ENCODE measurements at places on chromosomes 6 and 20.
A peak's percentile ranks its signal among the peaks of the same experiment; 100 is the strongest.

DNA sequence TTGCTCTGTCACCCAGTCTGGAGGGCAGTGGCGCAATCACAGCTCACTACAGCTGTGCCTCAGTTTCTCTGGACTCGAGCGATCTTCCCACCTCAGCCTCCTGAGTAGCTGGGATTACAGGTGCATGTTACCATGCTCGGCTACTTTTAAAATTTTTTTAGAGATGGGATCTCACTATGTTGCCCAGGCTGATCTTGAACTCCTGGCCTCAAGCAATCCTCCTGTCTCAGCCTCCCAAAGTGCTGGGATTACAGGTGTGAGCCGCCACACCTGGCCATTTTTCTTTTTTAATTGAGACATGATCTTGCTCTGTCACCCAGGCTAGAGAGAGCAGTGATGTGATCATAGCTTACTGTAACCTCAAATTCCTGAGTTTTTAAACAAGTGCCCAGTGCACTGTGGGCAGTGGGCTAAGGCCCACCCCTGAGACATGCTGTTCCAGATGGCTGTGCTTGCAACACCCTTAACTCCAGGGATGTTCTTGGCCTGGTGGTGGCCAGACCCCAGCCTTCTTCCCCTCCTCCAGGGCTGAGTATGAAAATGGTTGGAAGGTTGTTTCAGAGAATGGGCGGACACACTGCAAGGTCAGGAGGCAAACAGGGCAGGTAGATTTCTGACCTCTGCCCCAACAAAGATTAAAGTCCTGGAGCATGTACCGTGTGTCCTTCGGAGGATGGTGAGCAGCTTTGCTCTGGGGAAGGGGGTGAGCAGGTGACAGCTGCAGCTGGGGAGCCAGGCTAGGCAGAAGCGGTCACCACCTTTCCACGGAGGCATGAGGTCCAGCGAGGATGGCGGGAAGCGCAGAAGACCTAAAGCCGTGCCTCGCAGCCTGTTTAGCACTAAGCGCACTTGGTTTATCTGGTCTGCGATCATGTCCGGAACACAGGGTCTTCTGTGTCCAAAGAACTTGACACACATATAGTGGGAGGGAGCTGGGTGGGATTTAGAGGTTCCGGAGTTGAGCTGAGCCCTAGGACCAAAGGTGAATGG is 1.4 kb upstream of the FAM83C start:
- DNase-seq, result no peak

GRCh38 chr6:149895833-149896271 is 2.1 kb downstream of the RAET1E start:
- no peak for DNase-seq

GRCh38 chr6:139378882-139379341 is 4.5 kb upstream of the CITED2 start:
- no peak for DNase-seq

- no peak for DNase-seq
Measured at GRCh38 chr6:137700751-137701477, 166.1 kb upstream of the TNFAIP3 start.

GRCh38 chr20:33630507-33630906 is 31.6 kb upstream of the C20orf144 start:
- peak; percentile 48 for DNase-seq

DNA sequence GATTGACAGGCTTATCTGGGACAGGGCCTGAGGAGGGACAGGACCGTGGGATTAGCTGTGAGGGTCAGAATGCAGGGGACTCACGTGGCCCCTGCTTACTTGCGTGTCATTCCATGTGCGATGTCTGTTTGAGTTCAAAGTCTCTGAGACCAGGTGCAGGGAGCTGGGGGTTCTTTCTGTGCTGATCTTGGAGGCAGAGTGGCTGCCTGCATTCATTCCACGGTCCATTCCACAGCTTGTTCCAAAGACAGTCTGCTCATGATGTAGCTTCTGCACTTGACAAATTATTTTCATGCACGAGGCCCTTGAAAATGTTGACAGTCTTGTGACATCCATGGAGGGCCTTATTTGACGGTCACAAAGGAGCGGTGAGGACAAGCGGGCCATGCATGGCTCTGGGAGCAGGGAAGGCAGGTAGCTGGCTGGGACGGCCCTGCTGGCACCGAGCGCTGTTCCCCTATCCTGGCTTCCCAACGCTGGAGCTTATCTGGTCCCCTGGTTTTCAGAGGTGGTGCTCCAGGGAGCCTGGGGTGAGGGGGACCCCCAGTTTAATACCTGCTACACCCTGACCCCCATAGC is 156.3 kb upstream of the RNF24 start:
- DNase-seq, result no peak

- no peak for DNase-seq
Measured at GRCh38 chr6:19368511-19368910, 468.7 kb upstream of the ID4 start.

DNA sequence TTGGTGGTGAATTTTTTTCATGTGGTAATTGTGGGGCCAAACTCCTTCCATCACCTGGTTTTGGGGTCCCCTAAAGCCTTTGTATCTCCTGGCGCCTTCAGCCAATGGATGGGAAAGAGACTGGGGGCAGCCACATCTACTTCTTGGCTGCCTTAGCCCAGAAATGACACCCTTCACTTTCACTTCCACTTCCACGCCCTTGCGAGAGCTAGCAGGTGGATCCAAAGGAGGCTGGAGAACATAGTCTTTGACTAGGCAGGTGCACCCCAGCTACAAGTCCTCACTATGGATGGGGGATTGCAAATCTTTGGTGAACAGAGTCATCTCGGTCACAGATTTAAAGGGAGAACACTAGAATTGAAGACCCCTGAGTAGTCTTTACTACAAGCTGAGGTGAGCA is 70.8 kb downstream of the NDUFAF5 start:
- DNase-seq, result no peak

GRCh38 chr20:57880571-57880892 is 170.7 kb upstream of the PMEPA1 start:
- DNase-seq, result no peak

- no peak for DNase-seq
Measured at GRCh38 chr20:57335392-57335791, 5.8 kb downstream of the SPO11 start.

DNA sequence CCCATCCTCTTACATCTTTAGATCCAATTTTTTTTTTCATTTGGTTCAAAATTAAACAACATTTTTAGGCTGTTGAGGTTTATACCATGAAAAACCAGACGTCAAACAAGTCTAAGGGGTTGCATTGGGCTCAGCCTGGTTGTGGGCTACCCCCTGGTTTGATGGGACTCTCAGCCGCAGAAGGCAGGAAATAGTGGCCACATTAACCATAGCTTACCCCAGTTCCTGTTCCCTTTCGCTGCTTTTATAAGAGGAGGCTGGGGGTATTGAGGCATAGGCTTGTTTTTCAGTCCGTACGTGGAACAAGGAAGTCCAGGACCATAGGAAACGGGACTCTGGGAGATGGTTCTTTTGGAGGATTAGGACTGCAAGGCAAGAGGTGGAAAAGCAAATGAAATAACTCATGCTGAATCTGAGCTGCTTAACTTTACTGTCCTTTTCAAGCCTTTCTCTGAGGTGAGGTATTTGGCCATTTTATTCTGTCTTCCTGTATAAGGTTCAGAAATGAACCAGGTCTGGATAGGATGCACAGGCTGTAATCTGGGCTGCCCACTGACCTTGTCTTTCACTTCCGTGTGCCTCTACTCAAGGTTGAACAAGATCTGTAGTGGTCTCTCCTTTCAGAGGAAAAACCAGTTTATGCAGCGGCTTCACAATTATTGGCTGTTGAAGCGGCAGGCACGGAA is 7.7 kb downstream of the BRPF3 start:
- no peak for DNase-seq

- DNase-seq, result no peak
Measured at GRCh38 chr6:138987080-138987642, 892 bp downstream of the REPS1 start.

GRCh38 chr6:98678481-98678880 is 155.9 kb upstream of the POU3F2 start:
- DNase-seq, result no peak

DNA sequence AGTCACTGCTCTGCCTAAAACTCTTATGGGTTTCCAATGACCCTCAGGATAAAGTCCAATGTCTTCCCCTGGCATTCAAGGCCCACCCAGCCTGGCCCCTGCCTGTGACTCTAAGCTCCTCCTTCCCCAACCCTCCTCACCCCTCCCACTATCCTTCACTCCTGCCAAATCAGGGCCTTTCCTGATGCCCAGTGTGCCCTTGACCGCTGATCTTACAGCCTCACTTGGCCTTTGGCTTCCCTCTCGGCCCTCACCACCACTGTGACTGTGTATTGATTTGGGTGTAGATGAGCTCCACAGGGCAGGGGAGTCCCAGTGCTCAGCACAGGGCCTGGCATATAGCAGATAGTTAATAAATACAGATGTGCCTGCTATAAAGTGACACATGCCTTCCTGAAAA is 115.7 kb downstream of the TOX2 start:
- no peak for DNase-seq

DNA sequence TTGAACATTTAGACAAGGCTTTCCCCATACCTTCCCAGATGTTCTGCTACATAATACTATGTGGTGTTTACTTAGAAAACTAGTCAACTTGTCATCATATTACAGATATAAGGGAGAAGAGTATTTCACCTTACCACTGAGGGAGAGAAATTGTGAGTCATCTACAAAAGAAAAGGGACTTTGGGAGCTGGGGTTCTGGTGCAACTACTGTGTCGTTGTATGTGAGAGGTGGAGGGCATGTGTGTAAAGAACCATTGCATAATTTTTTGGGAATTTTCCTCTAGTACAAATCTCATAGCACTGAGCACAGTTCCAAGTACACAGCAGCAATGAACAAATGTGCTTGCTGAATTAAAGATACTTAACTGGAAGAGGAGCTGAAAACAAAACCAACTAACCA is 665.6 kb downstream of the DHX35 start:
- DNase-seq, result no peak

- DNase-seq, result peak; percentile 79
Measured at GRCh38 chr20:46512943-46513844, at the start of gene ZNF334. Gene ZNF334 (minus strand): TSS chr20:46513559. CDS start chr20:46512102, 1,457 bp downstream.

- no peak for DNase-seq
Measured at GRCh38 chr20:39775110-39775509, 813.0 kb downstream of the DHX35 start.

- DNase-seq, result no peak
Measured at GRCh38 chr6:137938770-137939379, 71.8 kb downstream of the TNFAIP3 start.

DNA sequence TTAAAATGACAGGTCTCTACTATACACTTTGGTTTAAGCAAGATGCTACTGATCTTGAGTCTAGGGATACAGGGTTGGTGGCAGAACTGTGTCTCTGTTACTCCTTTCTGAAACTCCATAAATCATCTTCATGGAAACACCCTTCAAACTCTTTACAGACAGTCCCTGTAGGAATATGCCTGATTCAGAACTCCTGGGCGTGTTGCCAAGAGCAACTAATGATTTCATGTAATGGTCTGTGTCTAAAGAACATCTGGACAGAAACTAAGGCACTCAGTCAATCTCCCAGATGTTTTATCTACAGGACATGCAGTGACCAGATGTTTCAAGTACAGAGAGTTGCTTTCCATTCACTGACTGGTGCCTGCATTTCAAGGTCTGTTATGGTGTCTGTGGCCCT is 464.4 kb upstream of the CHD6 start:
- DNase-seq, result no peak

DNA sequence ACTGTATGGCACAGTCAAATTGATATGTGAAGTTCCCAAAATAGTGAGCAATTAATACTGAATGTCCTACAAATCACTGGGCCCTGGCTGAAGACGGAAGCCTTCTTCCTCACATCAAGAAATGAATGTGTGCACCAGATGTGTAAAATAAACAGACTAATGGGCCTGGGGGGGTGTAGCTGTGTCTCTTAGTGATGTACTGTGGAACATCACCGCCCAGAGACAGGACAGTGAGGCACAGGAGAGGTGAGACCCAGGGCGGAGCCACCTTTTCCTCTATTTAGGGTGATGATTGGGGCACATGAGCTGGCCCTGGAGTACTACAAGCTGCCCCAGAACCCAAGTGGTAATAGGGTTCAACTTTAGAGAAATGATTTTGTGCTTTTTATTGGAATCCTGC is 368.5 kb upstream of the ARID1B start:
- DNase-seq, result no peak

- DNase-seq, result no peak
Measured at GRCh38 chr20:50146214-50146613, 7.3 kb downstream of the PEDS1 start.

GRCh38 chr6:116512111-116512559 is 696 bp downstream of the CALHM5 start:
- DNase-seq, result no peak

GRCh38 chr20:8309634-8310033 is 177.6 kb downstream of the PLCB1 start:
- DNase-seq, result no peak

DNA sequence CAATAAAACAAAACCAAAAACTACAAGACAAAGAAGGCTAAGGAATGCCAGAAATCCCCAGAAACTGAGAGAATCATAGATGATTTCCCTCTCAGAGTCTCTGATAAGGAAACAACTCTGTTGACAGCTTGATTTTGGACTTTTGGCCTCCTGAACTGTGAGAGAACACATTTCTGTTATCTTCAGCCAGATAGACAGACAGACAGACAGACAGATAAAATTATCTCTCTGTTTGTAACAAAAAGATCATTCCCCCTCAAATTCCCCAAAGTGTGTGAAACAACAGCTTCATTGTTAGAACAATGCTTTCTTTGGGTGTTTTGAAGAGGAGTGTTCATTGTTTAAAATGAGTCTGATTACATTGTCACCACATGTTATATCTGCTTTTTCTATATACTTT is 148.2 kb downstream of the BCKDHB start:
- no peak for DNase-seq

DNA sequence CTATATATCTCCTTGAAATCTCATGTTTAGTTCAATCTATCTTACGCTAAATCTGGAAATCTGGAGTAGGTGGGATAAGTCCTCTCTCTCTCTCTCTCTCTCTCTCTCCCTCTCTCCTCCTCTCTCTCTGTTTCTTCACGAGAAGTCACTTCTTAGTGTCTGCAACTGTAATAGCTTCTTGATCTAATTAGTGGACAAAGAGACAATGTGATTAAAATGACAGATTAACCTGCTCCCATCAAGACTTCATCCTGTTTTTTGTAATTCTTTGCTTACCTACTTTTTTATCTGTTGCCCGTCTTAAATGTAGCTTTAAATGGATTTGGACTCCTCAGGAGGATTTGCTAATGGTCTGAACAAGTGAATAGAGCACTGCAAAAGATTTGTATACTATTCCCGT is 2.5 kb upstream of the FYN start:
- no peak for DNase-seq

DNA sequence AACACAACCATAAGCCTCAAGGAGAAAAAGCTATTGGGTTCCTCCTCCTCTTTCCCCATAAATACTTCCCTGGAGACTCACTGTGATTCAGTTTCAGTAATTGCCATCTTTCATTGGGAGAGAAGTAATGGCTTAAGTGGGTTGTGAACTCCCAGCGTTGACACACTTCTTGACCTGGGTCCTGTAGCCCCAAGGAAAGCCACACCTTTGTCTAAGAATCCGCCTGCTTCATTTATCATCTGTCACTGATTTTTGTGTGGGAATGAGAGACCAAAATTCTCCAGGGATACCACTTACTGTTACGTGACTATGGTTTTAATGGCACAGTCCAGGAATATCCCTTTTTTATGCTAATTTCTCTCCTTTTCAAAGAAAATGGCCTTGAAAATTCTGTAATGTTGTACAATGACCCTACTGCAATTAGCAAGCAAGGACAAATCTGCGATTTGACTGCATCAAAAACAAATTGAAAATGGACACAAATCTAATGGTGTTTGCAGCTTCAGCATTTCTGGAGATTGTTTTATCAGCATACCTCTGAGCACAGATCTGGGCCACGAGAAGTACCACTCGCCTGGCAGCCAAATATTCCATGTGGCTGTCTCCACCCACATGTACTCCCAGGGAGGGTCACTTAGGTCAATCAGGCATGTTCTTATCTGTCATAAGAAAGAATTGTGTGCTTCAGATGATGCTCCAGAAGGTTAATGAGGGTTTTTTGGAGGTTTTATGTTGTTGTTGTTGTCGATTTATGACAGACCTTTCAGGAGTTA is 29.8 kb downstream of the DCBLD1 start:
- DNase-seq, result no peak
